ENCODE measurements at places on chromosomes 5 and 9.

GRCh38 chr9:36148311-36149051 lies 11.9 kb downstream of the GLIPR2 start:
- DNase-seq = peak; percentile 96

DNA sequence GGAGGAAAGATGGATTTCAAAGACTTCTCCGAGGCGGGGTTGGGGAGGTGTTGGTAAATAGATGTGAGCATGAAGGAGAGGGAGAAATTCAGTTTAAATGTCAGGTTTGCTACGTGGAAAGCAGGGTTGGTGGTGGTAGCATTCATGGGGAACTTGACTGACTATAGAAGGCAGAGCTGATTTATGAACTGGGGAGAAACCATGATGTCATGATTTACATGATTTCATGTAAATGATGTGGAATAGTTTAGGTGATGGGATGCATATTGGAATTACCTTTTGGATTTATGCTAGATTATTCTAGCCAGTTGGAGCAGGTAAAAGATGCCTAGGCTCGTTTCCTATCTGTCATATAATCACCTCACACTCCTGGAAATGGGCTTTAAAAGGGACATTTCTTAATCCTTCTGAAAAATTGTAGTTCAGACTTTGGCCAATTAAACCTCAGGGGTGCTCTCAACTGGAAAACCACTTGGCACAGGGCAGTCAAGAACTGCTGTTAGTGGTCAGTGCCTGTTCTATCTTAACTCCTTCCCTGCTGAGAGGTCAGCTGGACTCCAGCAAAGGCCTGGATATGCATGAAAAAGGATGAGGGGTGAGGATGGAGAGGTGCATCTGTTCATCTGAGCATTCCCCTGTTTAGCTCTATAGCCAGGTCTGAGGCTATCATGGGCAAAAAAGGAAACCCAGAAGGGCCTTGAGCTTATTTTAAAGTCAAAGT lies 50.1 kb upstream of the BASP1 start:
- no peak for DNase-seq

DNA sequence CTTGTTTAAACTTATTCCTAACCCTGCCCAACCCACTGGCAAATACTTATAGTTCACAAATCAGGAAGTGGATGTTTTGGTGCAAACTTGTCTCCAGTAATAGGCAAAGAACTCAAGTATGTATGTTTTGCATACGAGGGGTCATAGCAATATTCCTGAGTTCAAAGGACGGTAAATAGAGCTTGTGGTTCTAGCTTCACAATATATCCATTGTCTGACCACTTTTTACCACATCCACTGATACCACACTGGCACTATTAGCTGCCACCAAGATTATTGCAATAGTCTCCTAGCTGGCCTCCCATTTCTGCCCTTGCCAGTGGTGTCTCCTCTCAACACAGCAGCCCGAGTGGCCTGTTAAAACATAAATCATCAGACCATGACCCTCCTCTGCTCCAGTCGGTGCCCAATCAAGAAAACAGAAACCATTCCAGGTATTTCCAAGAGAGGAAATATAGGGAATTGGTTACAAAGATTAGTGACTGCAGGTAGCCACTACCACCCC lies 17.0 kb downstream of the GRXCR2 start:
- DNase-seq = no peak

DNA sequence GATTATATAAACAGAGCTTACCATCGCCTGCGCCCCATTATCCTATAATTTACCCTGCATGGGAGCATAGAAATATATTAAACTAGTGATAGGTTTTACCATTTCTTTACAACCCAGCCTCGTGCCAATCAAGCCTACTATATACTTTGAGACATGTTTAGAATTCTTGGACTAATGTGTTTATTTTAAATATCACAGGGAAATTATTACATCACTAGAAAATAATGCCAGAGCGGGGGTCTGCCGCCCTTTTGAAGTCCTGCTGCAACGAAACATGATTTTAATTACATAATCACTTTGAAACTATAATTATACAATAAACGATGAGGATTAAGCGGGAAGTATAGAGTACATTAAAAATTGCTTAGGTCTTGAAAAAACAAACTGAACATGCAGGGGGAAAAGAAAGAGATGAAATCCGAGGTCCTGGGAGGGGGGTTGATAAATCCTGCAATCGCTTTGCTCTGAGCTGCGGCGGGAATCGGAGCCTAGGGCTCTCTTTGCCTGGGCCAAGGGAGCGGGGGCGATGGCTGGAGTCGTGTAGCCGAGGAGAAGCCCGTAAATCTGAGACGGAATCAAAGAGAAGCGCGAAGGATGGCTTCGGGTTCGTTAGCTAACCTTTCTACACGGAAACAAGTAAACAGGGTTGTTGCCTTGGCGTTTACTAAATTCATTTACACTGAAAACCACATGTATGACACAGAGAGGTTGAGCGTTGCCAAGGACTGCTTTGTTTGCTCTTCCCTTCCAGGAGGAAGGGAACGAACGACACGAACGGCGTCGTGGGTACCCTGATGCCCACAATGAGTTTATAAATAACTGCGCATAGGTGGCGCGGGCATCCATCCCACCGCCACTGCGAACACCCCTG lies 127.6 kb downstream of the TMEM174 start:
- DNase-seq = no peak

GRCh38 chr9:2022560-2022959 lies 7.4 kb downstream of the SMARCA2 start:
- DNase-seq = no peak
